HT1080 (cell line): ENCODE measurements at places on chromosomes 5 and 9.
A peak's percentile ranks its signal among the peaks of the same experiment; 100 is the strongest.

- no peak for DNase-seq
Observed at GRCh38 chr5:166746506-166746905, 1544.9 kb upstream of the WWC1 start.

DNA sequence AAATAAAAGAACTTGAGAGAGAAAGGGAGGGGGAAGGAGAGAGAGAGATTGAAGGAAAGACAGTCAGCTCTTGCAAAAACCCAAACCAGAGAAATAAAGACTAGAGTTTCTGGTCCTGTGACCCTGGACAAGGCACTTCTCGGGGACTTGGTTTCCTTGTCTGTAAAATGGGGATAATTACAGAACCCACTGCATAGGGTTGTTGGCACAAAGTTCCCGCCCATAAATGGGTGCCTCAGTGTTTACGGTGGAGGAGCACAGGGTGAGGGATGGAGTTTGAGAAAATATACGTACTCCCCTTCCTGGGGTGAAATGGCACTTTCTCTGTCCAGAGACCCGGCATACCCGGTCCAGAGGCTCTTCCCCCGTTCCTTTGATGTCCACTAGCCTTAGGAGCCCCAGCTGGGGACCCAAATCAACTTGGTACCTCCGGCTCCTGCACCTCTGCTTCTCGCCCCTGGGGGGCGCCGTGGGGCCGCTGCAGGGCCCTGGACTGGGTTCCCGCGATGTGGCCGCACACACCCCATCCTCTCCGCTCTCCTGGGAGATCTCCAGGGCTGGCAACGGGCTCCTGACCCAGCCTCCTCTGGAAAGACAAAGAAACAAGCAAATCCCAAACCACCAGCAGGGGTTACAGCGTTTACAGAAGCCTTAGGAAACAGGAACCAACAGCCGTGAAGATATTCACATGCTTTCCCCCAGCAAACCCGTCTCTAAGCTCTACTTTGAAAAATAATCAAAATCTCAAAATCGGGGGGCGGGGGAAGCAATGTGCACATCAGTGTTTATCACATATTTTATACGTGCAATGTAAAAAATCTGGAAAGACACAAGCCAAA is 26.3 kb downstream of the PTGES start:
- peak; percentile 67 for DNase-seq

DNA sequence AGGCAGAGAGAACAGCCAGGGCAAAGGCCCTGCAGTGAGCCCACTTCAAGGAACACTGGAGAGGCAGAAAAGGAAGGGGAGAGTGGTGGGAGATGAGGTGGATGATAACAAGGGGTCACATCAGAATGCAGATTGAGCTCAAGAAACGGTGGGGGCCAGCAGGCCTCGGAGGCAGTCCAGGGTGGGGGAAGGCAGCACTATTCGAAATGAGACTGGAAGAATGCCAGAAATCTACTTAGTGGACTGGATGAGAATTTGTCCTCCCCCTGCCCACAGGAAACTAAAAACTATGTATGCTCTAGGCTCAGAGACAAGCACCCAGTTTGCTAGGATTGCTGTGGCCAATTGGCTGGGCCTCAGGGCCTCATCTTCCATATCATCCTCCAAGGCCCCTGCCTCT is 148.7 kb downstream of the ADAMTS12 start:
- DNase-seq = no peak

- DNase-seq = no peak
Observed at GRCh38 chr5:75363111-75363510, 26.1 kb downstream of the HMGCR start.

DNA sequence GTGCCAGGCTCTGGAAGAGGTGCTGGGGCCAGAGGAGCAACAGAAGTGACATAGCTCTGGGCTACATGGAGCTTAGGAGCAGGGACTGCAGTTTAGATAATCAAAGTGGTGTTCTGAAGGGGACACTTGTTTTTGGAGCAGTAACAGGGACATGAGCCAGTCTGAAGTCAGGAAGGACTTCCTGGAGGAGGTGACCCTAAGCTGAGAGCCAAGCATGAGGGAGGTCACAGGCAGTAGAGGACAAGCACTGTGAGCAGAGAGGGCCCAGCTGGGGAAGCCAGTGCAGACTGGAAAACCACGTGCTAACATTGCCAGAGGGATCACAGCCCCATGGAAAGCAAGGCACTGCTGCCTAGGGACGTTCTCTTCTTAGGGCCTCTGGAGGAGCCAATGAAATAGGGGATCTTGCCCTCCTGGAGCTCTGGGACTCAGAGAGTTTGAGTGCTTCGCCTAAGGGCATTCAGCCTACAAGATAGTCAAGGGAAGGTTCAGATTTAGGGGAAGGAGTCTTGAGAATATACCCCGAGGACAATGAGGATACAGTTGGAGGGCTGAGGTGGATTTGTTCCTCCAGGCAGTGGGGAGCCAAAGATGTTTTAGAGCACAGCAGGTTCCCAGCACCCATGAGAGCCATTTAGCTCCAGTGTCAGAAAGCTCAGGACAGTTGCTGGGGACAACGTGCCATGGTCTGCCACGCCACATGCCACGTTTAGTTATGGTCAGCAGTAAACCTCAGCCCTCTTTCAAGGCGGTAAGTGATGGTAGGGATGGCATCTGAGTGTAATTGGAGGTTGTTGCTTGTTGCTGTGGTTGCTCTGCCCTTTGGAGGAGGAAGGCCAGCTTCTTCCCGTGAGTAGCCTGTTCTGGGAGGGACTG is 40.5 kb upstream of the SH3PXD2B start:
- DNase-seq = no peak

GRCh38 chr9:29220596-29221251 is 1647.4 kb upstream of the C9orf72 start:
- no peak for DNase-seq

GRCh38 chr9:130713286-130713960 is 19.8 kb downstream of the EXOSC2 start:
- no peak for DNase-seq

DNA sequence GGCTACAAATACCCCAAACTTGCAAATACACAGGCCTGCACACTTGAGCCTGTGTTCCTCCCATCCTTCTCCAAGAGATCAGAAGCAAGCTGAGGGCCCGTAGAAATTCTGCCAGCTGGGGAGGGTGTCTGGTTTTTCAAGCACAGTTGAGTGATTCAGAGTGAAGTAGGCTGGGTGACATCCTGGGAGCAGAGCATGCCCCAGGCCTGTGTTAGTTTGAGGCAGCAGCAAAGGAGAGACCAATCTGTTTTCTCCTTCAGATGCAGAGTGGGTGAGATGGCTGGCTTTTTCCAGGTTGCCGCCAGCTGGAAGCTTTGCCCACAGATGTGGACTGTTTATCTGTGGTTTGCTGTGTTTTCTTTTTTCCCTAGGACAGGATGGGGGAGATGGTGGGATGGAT is 63.1 kb downstream of the RCL1 start:
- DNase-seq = no peak

- no peak for DNase-seq
Observed at GRCh38 chr9:124210697-124211096, 47.1 kb upstream of the NEK6 start.

DNA sequence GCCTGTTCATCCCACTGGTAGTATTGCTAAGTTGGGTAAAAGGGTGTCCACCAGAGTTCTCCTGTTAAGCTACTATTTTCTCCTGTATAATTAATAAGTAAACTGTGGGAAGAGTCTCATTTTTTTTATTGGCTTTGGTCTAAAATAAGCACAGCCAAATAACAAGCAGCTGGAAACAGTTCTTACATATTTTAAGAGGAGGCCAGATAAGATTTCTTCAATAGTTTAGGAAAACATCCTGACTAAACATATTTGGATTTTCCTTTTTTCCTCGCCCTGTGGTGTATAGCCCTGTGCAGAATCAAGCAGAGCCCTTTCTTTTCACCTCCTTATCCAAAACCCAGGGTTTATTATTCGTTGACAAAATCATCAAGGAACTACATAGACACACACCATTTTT is 122.2 kb upstream of the ZNF608 start:
- DNase-seq = no peak
